Neural progenitor cell (in vitro differentiated cells): ENCODE measurements at places on chromosomes 5 and 9.

DNA sequence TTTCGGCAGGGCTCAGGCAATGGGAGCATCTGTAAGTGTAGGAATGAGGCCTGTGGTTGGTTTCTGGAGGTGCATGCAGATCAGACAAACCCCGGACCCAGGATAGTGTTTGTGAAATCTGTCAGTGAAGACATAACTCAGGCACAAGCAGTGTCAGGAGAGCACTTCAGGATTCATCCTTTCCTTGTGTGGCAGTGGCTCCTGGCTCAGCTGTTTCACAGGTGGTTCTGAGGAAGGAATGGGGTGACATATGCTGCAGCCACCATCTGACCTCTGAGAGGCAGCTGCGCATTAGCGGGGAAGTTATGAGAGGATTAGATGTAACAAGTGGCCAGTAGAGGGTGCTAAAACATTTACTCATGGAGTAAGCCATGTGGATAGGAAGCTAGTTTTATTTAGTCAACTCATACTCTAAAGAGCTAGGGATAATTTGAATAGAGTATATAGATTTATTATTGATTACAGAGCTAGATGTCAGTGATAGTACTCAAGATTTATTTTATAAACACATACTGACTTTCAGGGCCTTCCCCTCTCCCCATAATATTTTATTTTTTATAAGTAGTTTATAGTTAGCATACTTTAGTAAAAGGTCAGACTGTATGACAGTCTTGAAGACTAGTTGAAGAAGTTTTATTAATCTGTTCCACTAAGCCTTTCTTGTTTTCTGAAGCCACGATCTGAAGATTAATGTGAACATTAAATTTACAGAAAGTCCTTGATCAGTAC is 28.4 kb downstream of the NNT start:
- no peak overlapping the region for H3K27ac ChIP-seq
- H3K27me3 ChIP-seq: no peaks in the 10 kb centered on the region
- no peaks in the 10 kb centered on the region for H3K4me1 ChIP-seq

DNA sequence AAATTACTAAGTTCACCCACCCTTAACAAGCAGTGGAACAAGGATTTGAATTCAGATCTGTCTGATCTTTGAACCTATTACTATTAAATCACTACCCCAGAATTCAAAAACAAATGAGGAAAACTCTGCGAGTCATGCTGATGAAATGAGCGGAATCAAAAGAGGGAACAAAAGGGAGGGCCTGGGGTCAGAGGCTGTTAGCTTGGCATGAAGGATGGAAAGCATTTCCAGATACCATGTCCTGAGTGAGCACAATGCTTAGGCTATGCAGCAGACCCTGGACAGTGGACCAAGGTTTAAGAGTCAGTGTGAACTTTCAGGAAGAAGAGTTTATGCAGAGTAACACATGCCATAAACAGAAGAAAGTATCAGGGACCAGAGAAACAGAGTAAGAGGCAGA is 30.5 kb downstream of the GRIA1 start:
- no peaks in the 10 kb centered on the region for H3K36me3 ChIP-seq
- no peak overlapping the region for H3K4me3 ChIP-seq
- H3K4me1 ChIP-seq: peaks cover 38% of the 10 kb centered on the region
- no peaks in the 10 kb centered on the region for H3K27me3 ChIP-seq
- H3K27ac ChIP-seq: no peak overlapping the region

DNA sequence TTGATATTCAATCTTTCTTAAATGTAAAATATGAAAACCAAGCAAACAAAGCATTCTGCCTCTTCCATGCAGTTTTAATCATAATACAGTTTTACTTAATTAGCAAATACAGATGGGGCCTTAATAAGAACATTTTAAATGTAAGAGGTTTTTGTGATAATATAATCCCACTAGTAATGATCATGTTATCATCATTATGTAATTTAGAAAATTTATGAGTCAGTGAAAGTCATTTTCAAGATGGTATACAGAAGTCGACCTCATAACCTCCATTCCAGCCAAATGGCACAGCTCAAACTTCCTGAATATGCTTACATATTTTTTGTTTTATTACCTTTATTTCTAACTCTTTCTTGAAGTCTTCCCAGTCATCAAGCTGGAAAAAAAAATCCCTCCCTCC is 102.2 kb upstream of the GNA14 start:
- no peak overlapping the region for H3K4me3 ChIP-seq
- no peaks in the 10 kb centered on the region for H3K36me3 ChIP-seq
- no peaks in the 10 kb centered on the region for H3K27me3 ChIP-seq
- DNase-seq: no peak
- peaks cover 4% of the 10 kb centered on the region for H3K4me1 ChIP-seq

GRCh38 chr9:29199975-29200374 is 1626.7 kb upstream of the C9orf72 start:
- no peaks in the 10 kb centered on the region for H3K4me1 ChIP-seq
- DNase-seq: no peak
- no peak overlapping the region for H3K27ac ChIP-seq
- H3K27me3 ChIP-seq: no peaks in the 10 kb centered on the region
- H3K36me3 ChIP-seq: no peaks in the 10 kb centered on the region
- H3K4me3 ChIP-seq: no peak overlapping the region

DNA sequence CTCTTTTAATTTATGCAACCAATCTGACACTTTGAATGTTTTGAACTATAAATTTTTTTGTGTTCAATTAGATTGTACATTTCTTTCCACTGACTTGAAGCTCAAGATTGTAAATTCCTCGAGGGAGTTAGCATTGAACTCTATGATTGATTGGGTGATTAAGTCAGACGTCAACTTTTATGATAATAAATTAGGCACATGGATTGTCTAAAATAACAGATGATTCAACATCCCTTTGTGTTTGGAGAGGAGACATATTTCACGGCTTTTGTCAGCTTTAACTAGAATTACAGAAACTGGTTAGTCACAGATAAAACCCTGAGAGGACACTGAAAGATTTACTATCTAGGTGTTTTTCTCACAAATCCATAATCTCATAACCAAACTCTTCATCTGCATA is 32.7 kb upstream of the TXNDC8 start:
- H3K4me1 ChIP-seq: peaks cover 3% of the 10 kb centered on the region
- H3K36me3 ChIP-seq: no peaks in the 10 kb centered on the region
- DNase-seq: no peak
- no peak overlapping the region for H3K4me3 ChIP-seq

DNA sequence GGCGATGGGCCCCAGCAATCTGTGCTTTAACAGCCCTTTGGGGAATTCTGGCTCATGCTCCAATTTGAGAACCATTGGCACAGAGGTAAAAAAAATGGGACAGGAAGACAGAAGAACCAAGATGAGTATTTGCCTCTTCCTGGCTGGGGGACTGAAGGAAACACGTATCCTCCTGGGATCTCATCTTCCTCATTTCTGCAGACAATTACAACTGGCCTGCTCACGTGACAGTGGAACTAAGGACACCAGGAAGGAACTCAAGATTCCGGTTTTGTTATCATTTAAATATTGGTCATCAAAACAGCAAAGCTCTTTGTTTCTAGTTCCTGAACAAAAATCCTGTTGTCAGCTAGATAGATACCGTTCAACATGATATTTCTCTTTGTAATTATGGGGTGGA is 216.0 kb upstream of the DAP start:
- DNase-seq: no peak
- H3K4me1 ChIP-seq: no peaks in the 10 kb centered on the region
- H3K36me3 ChIP-seq: no peaks in the 10 kb centered on the region
- H3K27ac ChIP-seq: no peak overlapping the region
- no peaks in the 10 kb centered on the region for H3K27me3 ChIP-seq

- H3K36me3 ChIP-seq: no peaks in the 10 kb centered on the region
- no peak overlapping the region for H3K4me3 ChIP-seq
- no peaks in the 10 kb centered on the region for H3K4me1 ChIP-seq
- DNase-seq: no peak
- no peak overlapping the region for H3K27ac ChIP-seq
- H3K27me3 ChIP-seq: no peaks in the 10 kb centered on the region
Observed at GRCh38 chr5:171715551-171715950, 70.1 kb upstream of the SMIM23 start.

DNA sequence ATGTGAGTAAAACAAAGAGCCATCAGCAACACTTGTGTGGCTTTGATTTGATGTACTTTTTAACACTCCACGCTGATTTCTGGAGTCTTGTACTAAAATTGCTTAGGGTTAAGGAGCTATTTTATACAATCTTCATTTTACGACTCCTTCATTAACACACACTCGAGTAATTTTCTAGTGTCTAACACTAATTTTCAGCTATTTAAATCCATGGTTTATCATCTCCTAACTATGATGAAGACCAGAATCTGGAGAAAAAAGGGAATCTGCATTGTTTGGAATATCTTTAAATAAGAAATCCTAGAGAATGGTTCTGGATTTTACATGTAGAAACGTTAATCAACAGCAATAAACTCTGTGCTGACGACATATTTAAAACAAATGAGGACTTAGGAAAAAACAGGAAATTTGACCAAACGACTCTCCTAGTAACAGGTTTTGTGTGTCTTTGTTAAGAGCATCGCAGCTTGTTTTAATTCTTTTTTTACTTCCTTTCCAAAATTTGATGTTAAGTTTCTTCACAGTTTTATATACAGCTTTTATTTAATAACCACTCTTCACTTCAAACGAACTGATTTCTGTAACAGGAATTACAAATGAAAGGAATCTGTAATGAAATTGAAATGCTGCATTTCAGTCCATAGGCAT is 138.5 kb downstream of the AOPEP start:
- H3K4me1 ChIP-seq: peaks cover 39% of the 10 kb centered on the region
- H3K27me3 ChIP-seq: no peaks in the 10 kb centered on the region
- H3K36me3 ChIP-seq: no peaks in the 10 kb centered on the region
- H3K4me3 ChIP-seq: no peak overlapping the region
- no peak overlapping the region for H3K27ac ChIP-seq

GRCh38 chr9:79524266-79524665 is 47.5 kb upstream of the TLE4 start:
- H3K4me1 ChIP-seq: no peaks in the 10 kb centered on the region
- H3K4me3 ChIP-seq: no peak overlapping the region
- no peaks in the 10 kb centered on the region for H3K27me3 ChIP-seq
- H3K27ac ChIP-seq: no peak overlapping the region

DNA sequence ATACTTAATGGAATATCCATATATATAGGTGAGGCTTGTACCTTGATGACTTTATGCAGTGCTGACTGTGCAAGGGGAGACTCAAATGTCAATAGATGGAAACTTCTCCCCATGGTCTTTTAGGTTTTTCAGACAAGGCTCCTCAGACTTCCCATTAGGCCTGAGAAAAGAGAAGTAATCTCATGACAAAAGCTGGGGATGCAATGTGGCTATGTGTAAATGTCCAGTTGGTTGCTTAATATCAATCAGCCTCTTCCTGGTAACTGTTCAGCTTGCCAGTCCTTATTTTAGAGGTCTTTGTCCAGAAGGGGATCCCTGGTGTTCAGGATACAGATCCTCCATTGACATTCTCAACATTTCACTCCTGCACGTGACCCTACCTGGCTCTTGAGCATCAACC is 621.1 kb upstream of the CDH18 start:
- no peak overlapping the region for H3K4me3 ChIP-seq
- H3K4me1 ChIP-seq: peaks cover 17% of the 10 kb centered on the region
- no peak overlapping the region for H3K27ac ChIP-seq
- no peaks in the 10 kb centered on the region for H3K27me3 ChIP-seq
- peak; percentile 5 for DNase-seq

GRCh38 chr5:93206203-93206602 is 374.8 kb downstream of the NR2F1-AS1 start:
- H3K27me3 ChIP-seq: no peaks in the 10 kb centered on the region
- peaks cover 8% of the 10 kb centered on the region for H3K4me1 ChIP-seq
- H3K36me3 ChIP-seq: no peaks in the 10 kb centered on the region
- no peak overlapping the region for H3K4me3 ChIP-seq
- no peak for DNase-seq

- no peaks in the 10 kb centered on the region for H3K36me3 ChIP-seq
- no peaks in the 10 kb centered on the region for H3K27me3 ChIP-seq
- no peak for DNase-seq
- H3K27ac ChIP-seq: no peak overlapping the region
Observed at GRCh38 chr5:99460701-99461100, 531.9 kb upstream of the CHD1 start.

- H3K27ac ChIP-seq: no peak overlapping the region
- no peaks in the 10 kb centered on the region for H3K36me3 ChIP-seq
- H3K4me1 ChIP-seq: no peaks in the 10 kb centered on the region
- peak; percentile 34 for DNase-seq
- H3K4me3 ChIP-seq: no peak overlapping the region
Observed at GRCh38 chr9:118829334-118829733, 539.9 kb downstream of the BRINP1 start.

DNA sequence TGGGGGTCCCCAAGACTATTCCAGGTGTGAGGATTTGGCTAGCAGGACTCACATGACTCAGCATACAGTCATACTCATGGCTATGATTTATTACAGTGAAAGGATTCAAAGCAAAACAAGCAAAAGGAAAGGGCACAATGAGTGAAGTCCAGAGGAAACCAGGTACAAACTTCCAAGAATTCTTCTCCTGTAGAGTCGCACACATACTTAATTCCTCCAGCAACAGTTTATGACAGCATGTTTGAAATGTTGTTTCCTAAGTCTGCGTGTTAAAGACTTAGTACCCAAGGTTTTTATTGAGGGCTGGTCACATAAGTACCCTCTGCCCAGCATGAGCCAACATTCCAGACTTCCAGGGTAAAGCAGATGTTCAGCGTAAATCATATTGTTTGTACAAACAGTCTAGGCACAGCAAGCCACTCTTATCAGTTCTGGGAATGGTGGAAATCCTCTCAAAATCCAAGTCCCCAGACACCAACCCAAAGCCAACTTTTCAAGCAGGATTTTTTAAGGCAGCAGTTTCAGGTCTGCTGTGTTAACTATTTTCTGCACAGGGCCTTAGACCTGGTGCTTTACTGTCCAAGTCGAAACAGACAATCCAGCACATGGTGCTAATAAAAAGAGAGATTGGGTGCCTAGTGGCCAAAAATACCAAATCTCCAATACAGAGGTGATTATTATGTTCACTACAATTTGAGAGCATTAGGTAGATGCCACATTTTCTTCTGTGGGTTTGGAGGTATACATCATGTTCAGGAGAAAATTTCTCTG is 18.6 kb upstream of the RICTOR start:
- no peaks in the 10 kb centered on the region for H3K4me1 ChIP-seq
- H3K27me3 ChIP-seq: no peaks in the 10 kb centered on the region
- H3K4me3 ChIP-seq: no peak overlapping the region
- H3K36me3 ChIP-seq: no peaks in the 10 kb centered on the region
- no peak for DNase-seq

DNA sequence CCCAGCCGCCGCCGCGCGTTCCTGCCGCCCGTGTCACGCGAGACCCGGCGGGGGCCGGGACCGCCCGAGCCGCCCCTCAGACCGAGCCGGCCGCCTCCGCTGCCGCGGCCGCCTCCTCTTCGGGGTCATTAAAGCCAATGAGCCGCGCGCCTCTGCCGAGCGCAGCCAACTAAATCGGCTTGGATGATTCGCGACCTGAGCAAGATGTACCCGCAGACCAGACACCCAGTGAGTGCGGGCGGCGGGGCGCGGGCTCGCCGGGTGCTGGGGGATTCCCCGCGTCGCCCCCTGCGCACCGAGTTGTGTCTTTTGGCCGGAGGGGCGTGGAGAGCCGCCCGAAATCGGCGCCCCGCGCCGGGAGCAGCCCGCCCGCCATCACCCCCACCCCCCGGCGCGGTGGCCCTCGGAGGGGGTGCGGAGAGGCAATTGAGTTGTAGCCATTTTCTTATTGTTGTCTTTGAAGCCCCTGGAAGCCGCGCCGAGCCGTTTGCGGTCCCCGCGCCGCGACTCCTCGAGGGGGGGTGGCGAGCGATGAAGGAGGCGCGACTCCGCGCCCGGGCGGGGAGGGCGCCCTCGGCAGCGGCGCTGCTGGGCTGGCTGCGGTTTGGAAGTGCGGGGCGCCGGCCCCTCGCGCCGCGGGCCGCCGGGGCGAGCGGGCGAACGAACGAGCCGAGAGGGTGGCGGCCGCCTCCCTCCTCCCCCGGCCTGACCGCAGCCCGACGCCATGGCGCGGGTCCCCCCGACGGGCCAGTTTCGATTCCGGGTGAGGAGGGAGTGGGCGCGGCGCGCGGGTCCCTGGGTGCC is 1.0 kb downstream of the TLE4 start:
- peaks cover 27% of the 10 kb centered on the region for H3K4me1 ChIP-seq
- H3K36me3 ChIP-seq: peaks cover 15% of the 10 kb centered on the region
- H3K27ac ChIP-seq: peak overlapping the region; percentile 94
- peak overlapping the region; percentile 96 for H3K4me3 ChIP-seq
